Cardiac muscle cell (in vitro differentiated cells and primary cell): ENCODE measurements at places on chromosomes 11 and 22.

DNA sequence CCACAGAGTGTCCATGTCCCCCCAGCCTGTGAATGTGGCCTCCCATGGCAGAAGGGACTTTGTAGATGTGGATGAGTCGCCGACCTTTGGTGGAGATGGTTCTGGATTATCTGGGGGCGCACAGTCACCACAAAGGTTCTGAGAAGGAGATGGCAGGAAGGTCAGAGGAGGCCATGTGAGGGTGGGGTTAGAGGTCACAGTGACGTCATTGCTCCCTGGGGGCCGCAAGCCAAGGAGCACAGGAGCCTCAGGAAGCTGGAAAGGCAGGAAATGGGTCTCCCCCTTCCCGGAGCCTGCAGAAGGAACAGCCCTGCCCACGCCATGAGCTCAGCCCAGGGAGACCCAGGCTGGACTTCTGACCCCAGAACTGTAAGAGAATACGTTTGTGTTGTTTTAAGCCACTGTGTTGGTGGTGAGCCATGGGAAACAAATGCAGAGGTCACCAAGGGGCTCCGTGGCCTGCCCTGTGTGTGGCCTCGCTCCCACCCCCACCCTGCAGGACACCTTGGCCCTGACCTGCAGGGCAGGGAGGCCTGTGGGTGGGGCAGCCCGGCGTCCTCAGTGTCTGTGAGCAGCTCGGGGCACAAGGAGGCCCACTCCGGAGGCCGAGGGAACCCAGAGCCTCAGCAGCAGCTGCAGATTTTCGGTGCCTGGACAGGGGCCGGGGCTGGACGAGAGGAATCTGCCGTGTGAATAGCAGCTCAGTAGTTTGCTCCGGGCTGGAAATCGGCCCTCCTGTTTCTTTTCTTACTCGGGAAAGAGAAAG is 32.1 kb downstream of the GRAMD4 start:
- H3K4me1 ChIP-seq: peaks cover 27% of the 10 kb centered on the region
- H3K36me3 ChIP-seq: no peaks in the 10 kb centered on the region
- H3K27me3 ChIP-seq: no peaks in the 10 kb centered on the region
- H3K27ac ChIP-seq: peak overlapping the region; percentile 39
- DNase-seq: no peak

GRCh38 chr11:64013141-64013896 is 22.4 kb upstream of the FLRT1 start:
- no peak overlapping the region for H3K4me3 ChIP-seq
- no peaks in the 10 kb centered on the region for H3K4me1 ChIP-seq
- peaks cover 5% of the 10 kb centered on the region for H3K27me3 ChIP-seq
- no peak overlapping the region for H3K27ac ChIP-seq
- no peak for DNase-seq

DNA sequence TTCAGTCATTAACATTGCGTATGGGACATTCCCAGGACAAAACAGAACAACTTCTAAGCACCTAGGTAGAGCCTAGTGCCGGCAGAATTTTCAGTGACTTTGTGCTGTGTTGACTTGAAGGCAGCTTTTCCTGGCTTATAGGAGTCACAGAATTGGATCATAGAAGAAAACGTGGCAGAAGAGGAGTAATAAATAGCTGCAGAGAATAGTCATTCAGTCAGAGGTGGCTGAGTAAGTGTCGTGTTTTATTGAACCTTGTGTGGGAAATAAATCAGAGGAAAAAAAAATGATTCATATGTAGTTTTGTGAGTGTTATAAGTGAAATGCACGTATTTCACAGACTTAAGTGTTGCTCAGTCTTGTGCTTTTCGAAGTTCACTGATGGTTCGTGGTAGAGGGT is 2.1 kb downstream of the BARX2 start:
- DNase-seq: no peak
- H3K4me3 ChIP-seq: no peak overlapping the region
- no peaks in the 10 kb centered on the region for H3K36me3 ChIP-seq
- H3K4me1 ChIP-seq: no peaks in the 10 kb centered on the region
- no peak overlapping the region for H3K27ac ChIP-seq
- peaks cover 72% of the 10 kb centered on the region for H3K27me3 ChIP-seq

GRCh38 chr11:75565221-75565814 is 3.3 kb downstream of the SERPINH1 start:
- no peak for DNase-seq
- no peak overlapping the region for H3K4me3 ChIP-seq
- H3K27ac ChIP-seq: peak overlapping the region; percentile 95
- no peaks in the 10 kb centered on the region for H3K27me3 ChIP-seq
- H3K4me1 ChIP-seq: peaks cover 26% of the 10 kb centered on the region

DNA sequence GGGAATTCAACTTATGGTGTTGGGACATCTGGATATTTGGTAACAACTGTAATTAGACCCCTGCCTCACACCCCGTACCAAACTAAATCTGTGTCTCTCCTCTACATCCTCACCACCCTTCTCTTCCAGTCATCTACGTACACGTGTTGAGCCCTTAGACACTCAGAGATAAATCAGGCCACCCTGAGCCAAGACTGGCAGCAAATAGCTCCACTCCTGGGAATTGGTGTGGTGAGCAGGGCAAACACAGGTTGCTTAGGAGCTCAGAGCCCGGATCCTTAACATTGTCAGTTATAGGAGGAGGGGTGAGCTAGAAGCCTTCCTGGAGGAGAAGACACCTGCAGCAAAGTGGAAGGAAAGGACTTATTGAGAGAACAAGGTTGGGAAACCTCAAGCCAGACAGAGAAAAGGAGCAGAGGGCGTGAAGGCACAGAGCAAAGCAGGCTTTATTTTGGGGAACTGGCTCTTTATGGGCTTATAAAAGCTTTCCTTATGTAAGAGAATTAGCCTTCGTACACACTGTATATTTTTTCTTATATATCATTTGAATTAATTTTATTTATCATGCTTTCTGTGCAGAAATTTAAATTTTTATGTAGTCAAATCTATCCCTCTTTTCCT is 36.9 kb upstream of the KLHL35 start:
- no peaks in the 10 kb centered on the region for H3K27me3 ChIP-seq
- H3K4me1 ChIP-seq: peaks cover 4% of the 10 kb centered on the region
- no peaks in the 10 kb centered on the region for H3K36me3 ChIP-seq
- H3K4me3 ChIP-seq: no peak overlapping the region
- DNase-seq: no peak

DNA sequence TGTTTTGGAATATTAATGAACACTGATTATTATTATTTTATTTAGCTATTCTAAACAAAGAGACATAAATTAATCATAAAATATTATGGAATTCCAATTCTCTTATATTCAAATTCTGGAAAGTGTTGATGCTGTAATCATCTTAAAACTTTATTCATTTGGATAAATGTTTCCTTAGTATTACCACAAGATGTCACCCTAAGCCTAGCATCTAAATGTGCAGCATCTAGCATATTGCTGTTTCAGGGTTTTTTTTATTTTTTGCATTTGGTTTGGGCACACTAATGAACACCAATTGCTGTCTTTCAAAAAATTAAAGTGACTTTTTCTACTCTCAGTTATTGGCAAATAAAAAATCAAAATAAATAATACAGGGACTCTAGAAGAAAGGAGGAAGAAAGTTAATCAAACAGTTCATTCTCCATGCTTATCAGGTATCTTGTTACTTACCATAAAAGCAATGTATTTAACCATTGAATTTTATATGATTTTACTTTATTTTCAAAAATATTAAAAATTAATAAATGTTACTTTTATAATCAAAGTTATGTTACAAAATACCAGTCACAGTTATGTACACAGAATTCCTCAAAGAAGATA is 31.8 kb downstream of the DLG2 start:
- peak; percentile 45 for DNase-seq
- no peaks in the 10 kb centered on the region for H3K4me1 ChIP-seq
- H3K27ac ChIP-seq: no peak overlapping the region
- no peaks in the 10 kb centered on the region for H3K27me3 ChIP-seq

DNA sequence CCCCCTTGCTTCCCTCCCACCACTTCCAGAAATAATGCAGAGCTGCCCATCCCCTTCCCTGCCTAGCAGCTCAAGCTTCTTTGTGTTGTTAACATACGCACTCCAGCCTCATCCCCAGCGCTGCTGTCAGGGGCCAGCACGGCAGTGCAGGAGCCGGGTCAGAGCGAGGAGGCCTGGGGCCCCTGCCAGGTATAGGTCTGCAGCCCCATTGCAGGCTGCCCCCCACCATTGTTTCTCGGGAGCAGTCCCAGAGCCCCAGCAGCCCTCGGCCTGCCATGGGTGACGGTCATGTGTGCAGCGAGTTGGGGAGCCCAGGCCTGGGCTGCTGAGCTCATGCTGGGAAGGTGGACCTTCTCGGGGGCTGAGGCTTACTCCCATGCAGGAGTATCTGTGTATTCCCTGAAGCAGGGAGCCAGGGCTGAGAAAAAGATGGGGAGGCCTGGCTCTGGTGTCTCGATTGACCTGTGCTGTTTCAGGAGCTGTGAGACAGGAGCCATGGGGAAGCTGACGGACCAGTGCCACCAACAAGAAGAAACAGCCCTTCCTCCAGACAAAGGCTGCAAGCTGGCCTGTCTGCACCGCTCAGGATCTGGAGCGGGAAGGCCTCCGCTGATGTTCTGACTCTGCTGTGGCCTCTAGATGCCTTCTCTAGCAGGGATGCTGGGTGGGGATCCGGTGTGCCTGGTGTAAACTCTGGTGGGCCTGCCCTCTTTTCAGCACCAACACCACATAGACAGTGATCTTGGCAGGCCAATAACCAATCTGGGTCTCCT is 220.5 kb upstream of the B3GAT1 start:
- DNase-seq: no peak
- H3K36me3 ChIP-seq: no peaks in the 10 kb centered on the region
- H3K4me3 ChIP-seq: no peak overlapping the region
- no peaks in the 10 kb centered on the region for H3K27me3 ChIP-seq

- no peaks in the 10 kb centered on the region for H3K4me1 ChIP-seq
- DNase-seq: no peak
- no peak overlapping the region for H3K27ac ChIP-seq
- H3K27me3 ChIP-seq: no peaks in the 10 kb centered on the region
- H3K36me3 ChIP-seq: no peaks in the 10 kb centered on the region
These were observed 9.0 kb upstream of the ME3 start for GRCh38 chr11:86681483-86681756.

- no peak for DNase-seq
- no peak overlapping the region for H3K27ac ChIP-seq
- H3K4me1 ChIP-seq: no peaks in the 10 kb centered on the region
- no peaks in the 10 kb centered on the region for H3K27me3 ChIP-seq
- H3K4me3 ChIP-seq: no peak overlapping the region
These were observed 184.4 kb upstream of the TMEM45B start for GRCh38 chr11:129631201-129631600.

DNA sequence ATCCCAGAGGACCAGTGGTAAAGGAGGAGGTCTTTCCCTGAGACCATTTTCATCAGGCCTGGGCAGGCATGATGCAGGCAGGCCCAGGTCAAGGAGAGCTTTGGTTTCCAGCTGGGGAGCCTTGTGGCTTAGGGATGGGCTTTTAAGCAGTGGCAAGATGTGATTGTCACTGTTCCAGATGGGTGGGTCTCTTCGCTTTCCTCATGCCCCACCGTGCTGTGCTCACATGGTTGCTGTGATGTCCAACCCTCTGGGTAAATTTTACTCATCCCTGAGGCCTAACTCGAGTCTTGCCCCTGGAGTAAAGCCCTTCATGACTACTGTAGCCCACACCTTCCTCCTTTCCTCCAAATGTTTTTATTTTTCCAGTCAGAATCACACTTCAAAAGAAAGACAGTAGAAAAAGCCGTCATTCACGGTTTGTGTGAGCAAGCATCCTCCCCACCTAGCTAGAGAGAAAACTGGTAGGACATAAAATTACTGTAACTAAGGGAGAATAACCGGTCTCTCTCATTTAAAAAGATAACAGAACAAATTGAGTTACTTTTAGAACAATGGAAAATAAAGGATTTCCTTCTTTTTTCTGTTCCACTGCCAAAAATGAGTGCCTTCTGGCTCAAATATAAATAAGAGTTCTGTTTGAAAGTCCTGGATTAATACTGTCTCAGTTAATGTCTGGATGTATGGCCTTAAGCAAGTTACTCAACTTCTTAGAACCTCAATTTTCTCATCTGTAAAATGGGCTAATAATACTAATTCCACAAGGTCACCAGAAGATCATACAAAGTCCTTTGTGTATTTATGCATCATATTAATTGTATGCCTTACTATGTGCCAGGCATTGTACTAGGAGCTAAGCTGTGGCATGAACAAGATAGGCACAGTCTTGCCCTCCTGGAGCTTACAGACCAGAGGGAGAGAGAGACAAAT is 84.9 kb downstream of the ME3 start:
- DNase-seq: no peak
- no peak overlapping the region for H3K27ac ChIP-seq
- H3K4me1 ChIP-seq: peaks cover 11% of the 10 kb centered on the region
- no peaks in the 10 kb centered on the region for H3K36me3 ChIP-seq
- no peak overlapping the region for H3K4me3 ChIP-seq

- H3K27ac ChIP-seq: no peak overlapping the region
- no peak overlapping the region for H3K4me3 ChIP-seq
- no peaks in the 10 kb centered on the region for H3K4me1 ChIP-seq
- no peaks in the 10 kb centered on the region for H3K36me3 ChIP-seq
- no peaks in the 10 kb centered on the region for H3K27me3 ChIP-seq
- DNase-seq: no peak
These were observed 73.2 kb downstream of the FAT3 start for GRCh38 chr11:92297567-92298553.

GRCh38 chr11:35787013-35787504 is 124.5 kb downstream of the TRIM44 start:
- no peak overlapping the region for H3K27ac ChIP-seq
- peaks cover 27% of the 10 kb centered on the region for H3K27me3 ChIP-seq
- H3K4me3 ChIP-seq: no peak overlapping the region
- H3K4me1 ChIP-seq: peaks cover 60% of the 10 kb centered on the region
- DNase-seq: no peak
- H3K36me3 ChIP-seq: no peaks in the 10 kb centered on the region
